ENCODE measurements at places on chromosomes 7 and 10. TPM values are rescaled to one million over a fixed set of nuclear protein-coding genes. Genes with fewer than 3 reads are reported as not detected.

The BAMBI gene
- 0.18 TPM for total RNA-seq

The SERPINE1 gene
- total RNA-seq, result 0.47 TPM

The VDAC2 gene
- total RNA-seq, result 159 TPM

The PAX4 gene
- not detected for total RNA-seq

The CCZ1 gene
- 121 TPM for total RNA-seq

The CYP3A7 gene
- not detected for total RNA-seq

The WIPF3 gene
- not detected for total RNA-seq

DNA sequence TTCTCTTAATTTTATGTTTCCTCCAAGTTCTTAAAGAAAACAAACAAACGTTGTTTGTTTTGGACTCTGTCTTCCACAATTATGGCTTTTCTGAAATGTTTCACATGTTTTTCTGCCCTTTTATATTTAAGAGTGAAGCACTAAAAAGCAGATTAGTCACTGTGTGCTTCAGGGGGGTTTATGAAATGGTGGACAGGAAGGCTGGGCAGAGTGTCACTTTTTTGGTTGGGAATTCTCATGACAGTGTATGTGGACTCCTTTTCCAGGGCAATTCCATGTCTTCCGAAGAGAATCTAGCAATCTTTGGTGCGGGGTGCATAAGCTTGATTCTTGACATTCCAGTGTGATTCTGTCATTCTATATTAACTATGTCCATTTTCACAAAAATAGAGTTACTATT is 669.4 kb downstream of the PARD3 start:
- no peak for DNase-seq

DNA sequence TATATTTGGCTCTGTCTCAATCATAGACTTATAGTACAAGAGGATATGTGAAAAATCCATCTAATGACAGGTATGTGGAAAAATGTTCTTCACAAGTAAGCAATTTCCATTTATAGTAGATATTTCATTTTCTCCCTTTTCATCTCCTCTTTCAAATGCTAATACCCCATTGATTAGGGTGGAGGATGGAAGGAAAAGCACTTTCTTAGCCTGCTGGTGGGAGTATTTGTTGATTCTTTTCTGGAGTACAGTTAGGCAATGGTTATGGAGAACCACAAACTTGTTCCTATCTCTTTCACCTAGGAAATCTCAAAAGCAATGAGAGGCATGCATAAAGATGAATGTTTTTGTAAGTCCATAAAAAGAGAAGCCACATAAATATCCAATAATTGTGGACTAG is 108.0 kb upstream of the CREB5 start:
- no peak for DNase-seq

- no peak for DNase-seq
These were observed 59.9 kb downstream of the PWWP2B start for GRCh38 chr10:132456881-132457280.

GRCh38 chr7:70620333-70621055 is 511.4 kb upstream of the GALNT17 start:
- no peak for DNase-seq

GRCh38 chr7:28166982-28167715 is 13.4 kb downstream of the JAZF1 start:
- no peak for DNase-seq

DNA sequence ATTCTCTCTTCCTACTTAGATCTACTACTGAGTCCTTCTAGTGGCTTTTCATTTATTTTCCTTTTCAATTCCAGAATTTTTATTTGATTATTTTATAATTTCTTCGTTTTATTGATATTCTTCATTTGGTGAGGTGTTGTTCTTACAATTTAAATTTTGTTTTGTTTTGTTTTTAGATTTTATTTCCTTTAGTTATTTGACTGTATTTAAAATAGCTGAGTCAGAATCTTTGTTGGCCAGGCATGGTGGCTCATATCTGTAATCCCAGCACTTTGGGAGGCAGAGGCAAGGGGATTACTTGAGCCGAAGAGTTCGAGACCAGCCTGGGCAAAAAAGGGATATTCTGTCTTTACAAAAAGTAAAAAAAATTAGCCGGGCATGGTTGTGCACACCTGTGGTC is 36.1 kb downstream of the AKAP9 start:
- DNase-seq, result no peak

DNA sequence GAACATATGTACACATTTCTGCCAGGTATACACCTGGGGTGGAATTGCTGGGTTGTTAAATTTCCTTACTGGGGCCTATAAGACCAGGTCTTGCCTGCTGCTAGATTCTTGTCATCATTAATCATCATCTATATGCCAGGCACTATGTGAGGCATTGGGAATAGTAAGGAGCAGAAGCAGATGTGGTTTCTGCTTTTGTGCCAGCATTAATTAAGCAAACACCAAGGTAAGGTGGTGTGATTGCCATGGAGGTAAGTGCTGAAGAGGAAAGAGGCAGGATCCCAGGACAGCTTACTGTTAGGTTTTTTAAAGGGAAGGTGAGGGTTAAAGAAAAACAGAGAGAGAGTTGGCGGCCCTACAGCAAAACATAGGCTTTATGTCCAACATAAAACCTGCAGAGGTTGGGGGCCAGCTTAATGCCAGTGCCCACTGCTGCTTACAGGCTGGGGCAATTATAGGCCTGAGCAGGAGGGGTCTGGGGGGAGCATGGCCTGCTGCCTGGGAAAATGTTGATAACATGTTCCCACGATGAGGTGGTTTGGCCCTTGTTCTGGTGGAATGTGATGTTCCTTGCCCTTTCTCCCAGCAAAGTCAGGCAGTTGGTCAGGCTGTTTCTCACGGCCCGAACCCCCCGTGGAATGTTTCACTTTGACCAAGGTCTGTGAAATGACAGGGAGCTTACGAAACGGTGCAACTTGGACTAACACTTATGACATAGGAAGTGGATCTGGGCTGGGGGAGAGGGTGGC is 93.9 kb downstream of the RBM20 start:
- DNase-seq, result no peak

- no peak for DNase-seq
These were observed 1.4 kb upstream of the PSAP start for GRCh38 chr10:71852355-71852937.

DNA sequence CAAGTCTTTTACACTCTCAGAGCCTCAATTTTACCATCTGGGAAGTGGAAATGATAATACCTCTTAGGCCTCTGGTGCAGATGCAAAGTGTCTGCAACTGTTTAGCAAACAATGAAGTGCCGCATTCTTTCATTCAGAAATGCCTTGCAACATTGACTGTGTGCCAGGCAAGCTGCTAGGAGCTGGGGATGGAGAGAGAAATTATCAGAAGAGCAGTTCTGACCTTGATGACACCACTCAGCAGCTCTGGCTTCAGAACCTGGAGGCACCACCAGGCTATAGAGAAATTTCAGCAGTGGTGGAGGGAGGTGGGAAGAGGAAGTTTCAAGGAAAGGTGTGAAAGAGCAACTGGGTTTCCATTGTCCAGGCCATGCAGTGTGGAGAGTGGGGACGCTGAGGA is 78.1 kb upstream of the HABP2 start:
- DNase-seq, result no peak

DNA sequence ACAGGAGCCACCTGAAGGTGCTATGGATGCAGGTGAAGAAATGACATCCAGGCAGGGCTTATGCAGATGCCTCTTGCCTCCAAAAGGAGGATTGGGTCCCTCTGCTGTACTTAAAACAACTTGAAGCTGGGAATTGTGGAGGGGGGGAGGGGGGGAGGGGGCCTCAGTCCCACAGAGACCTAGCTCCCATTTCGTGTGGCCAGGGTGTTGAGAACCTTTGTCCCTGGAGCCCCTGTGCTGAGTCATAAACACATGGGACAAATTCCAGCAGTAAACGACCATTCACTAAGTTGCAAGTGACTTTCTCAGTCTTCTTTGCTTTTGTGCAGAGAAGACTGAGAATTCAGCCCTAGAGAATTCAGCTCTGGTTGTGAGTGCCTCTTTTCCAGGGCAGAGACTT is 96.5 kb upstream of the PODXL start:
- no peak for DNase-seq

DNA sequence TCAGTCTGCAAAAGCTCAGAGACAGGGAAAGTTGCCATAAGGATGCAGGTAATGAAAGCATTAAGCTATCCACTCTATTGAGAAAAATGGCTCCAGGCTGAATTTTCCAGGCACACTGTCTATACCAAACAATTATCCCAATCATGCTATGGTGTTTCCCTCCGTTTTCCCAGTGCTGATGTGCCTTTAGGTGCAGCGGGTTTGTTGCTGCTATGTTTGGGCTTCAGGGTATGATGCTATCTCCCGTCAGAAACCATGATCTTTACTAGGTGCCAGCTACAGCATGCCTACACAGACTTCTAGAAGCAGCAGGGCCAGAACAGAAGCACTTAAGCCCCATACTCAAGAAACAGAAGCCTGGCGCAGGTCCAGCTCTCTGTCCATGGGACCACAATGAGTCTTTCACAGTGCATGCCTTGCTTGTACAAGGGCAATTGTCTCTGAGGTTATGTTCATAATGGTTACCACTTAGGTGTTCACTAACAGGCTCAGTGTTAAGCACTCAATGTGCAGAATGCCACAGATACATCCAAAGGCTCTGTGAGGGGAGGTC is 19.4 kb downstream of the STEAP1B start:
- DNase-seq, result no peak

- no peak for DNase-seq
These were observed 40.3 kb downstream of the SGCE start for GRCh38 chr7:94615666-94616065.

DNA sequence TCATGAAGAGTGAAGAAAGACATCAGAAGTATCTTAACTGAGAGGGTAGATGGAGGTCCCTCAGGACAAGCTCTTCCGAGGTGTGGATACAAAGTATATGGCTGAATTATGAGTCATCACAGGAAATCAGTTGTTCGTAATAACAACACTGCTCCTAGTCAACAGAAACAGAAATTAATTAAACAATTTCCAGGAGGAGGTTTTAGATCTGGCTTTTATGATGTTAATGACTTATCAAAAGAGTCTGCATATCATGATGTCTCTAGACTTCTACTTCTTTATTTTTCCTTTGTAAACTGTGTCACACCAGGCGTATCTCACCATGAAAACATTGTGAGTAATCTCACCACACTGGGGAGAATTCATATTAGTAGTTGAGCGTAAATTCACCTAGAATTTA is 31.2 kb downstream of the OSBPL3 start:
- DNase-seq, result no peak

DNA sequence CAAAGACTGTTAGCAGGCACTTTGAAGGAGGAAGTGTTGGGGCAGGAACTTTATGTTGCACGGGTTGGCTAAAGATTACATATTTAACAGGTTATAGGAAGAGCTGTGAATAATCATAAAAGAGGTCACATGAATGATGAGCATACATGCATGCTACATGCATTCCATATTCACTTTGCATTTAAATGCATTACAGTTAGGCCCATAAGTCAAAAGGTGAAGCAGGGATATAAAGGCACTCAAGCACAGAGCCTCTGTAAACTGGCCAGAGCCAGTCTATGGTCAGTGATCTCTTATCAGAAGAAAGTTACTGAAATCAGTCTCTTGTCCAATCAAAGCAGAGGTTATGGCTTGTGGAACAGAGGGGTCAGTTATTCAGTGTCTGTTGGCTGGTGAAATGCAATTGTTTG is 7.3 kb upstream of the ANKRD7 start:
- no peak for DNase-seq

DNA sequence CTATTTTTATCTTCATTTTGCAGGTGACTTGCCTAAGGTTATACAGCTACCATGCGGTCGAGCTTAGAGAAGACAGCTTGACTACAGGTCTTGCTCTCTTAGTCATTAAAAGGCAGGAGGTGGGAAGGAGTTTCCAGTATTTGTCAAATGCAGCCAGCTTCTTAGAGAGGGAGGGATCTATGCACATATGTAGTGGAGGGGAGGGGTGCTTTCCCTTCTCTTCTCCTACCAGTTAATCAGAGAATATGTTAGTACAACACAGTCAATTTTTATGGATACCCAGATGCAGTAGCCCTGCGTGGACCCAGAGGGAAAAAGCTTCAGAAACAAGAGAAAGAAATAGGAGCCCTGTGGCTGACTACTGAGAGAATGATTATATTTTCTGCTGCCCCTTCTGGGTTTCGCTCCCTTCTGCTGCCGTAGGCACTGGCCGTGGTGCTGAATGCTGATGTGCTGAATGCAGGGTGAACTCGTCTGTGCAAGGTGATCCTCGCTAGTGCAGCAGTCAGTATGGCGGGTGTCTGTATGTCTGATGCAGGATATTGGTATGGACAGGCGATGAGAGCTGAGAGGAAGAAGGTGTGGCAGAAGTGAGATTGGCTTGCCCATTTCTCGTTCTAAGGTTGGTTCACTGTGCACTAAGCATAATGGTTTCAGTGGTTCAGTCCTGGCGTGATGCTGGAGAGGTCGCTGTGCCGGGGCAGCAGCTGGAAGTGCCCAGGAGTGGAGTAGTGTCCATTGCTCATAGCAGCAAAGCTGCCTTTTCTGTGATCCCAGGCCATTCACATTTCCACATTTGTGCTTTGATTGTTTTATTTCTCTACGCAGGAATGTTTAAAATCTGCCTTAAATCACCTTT is 189.2 kb upstream of the PODXL start:
- DNase-seq, result peak; percentile 37

DNA sequence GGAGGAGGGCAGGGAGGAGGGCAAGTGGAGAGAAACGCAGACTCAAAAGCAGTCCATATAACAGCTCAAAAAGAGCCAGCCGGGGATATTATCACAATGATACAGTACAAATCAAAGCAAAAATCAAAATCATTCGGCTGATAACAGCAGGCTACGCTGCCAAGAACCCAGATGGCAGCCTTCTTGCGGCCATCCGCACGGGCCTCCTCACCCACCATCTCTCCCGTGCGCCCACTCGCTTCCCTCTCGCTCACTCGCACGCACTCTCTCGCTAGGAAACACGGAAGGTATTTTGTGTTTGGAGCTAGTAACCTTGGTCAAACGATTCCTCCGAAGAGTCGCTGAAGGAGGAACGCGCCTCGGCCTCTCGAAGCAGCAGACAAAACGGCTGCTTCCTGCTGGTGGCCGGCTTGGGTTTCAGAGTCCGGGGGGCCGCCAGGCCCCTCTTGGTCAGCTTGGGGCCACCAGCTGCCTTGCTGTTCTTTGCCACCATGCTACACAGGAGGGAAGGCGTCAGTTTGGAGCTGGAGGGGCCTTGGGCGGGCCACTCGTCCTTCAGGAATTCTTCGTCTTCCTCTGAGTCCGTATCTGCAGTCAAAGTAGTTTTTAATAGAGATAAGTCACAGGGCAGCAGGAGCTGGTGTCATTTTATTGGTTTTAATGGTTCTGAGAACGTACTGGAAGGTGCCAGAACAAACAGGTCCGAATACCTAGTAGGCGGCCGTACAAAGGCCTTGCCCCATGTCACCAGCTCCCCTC is 68.9 kb downstream of the SLC29A4 start:
- no peak for DNase-seq

DNA sequence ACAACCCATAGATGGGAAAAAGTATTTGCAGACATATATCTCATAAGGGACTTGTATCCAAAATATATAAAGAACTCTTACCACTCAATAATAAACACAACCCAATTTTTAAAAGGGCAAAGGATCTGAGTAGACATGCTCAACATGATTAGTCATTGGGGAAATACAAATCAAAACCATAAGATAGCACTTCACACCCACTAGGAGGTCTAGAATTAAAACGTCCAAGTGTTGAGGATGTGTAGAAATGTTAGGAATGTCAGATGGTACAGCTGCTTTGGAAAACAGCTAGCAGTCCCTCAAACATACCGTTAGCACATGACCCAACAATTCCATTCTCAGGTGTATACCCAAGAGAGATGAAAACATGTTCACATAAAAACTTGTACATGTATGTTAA is 8.3 kb downstream of the PSTK start:
- DNase-seq, result no peak
